Activated T-cell treated with anti-CD3 and anti-CD28 coated beads, Interleukin-2, amount 50 U/mL, for 72 hours (primary cell): ENCODE measurements at places on chromosomes 5 and 9.
A peak's percentile ranks its signal among the peaks of the same experiment; 100 is the strongest.

GRCh38 chr5:55997742-55998351 is 3.1 kb upstream of the IL6ST start:
- peak; percentile 14 for DNase-seq

GRCh38 chr5:57698802-57699201 is 216.2 kb upstream of the ACTBL2 start:
- DNase-seq = no peak

GRCh38 chr5:137268646-137269045 is 230.5 kb downstream of the SPOCK1 start:
- no peak for DNase-seq

DNA sequence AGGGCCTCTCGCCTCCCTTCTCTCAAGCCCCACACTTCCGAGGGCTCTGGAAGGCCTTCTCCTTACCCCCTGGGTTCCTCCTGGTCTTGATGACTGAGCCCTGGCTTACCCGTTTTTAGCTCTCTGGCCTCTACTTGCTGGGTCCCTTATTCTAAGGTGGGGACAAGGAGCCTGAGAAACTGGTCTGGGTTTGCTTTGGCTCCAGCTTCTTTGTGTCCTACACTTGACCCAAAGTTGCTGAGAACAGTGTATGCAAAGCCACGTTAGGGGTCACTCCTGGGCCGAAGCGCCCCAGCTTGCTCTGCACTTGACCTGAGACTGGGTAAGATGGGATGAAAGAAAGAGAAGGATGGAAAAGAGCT is 788 bp downstream of the ZNF346 start:
- peak; percentile 7 for DNase-seq

GRCh38 chr9:129036923-129037766 is 719 bp downstream of the MIGA2 start:
- DNase-seq = no peak

DNA sequence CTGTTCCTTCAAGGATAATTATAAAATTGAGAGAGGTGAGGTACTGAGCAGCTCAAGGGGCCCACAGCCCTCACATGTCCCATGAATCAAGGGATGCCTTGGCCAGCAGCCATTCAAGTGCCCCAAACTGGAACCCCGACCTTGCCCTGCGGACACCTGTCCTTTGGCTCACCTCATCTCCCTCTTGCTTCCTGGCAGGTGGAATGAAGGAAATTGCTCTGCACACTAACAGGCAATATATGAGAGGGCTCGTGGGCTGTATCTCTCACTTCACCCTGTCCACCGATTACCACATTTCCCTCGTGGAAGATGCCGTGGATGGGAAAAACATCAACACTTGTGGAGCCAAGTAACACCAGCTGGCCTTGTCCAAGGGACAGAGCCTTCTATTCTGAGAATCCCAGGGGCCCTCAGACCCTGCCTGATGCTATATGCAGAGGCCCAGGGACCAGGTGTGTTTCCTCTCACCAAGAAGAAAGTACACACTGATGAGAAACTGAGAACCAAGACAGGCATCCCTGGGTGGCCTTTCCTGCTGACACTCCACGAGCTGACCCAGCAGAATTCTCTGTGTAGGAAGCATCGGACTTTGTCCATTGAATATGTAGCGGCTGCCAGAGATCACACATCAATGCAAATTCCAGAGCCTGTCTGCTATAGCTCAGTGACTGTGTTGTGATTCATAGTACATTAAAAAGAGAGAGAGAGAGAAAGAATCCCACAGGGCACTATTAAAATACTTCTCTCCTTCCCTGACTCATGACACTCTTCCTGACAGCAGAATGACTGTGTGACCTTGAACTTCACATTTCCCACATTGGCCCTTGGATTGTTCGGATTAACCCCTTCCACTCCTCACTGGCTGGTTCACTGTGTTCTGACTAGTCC is 92.6 kb downstream of the LIFR start:
- DNase-seq = no peak
